Stimulated activated CD8-positive, alpha-beta memory T cell treated with anti-CD3 and anti-CD28 coated beads, Interleukin-15, amount 100 ng/mL, for 24 hours (primary cell): ENCODE measurements at places on chromosomes 3 and 15.

- no peak for DNase-seq
Observed at GRCh38 chr15:77118882-77119321, 48.0 kb upstream of the TSPAN3 start.

- DNase-seq = no peak
Observed at GRCh38 chr15:58203537-58203936, 65.4 kb downstream of the AQP9 start.

DNA sequence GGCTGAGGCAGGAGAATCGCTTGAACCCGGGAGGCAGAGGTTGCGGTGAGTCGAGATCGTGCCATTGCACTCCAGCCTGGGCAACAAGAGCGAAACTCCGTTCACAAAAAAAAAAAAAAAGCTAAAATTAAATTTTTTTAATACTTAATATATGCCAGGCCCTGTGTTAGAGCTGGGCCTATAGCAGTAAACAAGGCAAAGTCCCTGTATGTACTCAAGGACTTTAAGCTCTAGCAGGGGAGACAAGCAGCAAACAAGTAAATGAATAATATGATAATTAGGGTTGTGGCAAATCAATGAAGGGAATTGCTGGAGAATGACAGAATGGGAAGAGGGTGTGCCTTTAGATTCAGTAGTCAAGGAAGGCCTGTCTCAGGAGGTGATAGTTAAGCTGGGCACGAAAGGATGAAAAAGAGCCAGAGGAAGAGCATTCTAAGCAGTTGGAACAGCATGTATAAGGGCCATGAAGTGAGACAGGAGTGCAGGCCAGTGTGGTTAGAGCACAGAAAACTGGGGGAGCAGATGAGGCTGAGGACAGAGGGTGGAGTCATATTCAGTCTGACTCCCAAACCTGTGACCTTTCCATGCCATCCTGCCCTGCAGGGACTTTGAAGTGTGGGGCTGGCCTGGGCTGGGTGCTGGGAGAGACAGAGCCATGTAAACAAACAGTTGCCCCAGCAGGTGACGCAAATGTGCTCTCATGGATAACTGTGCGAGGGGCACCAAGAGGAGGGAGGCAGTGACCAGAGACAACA, 6.6 kb upstream of the RAF1 start:
- DNase-seq = no peak

DNA sequence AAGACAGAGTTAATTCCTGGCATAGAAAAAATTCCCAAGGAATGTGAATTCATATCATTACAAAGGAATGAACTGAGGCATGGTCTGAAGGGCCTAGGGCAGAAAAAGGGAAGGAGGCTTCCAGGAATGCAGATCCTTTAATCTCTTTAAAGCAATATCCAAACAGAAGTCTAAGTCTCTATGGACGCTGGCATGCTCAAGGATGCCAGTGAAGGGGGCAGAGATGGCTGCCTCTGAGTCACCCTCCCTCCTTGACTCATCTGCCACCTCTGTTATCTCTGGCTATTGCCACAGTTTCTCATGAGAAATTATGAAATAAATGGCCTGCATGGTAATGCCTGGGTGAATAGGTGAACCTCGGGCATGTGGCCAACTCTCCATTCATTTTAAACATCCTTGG, 96.3 kb upstream of the BCL6 start:
- no peak for DNase-seq

GRCh38 chr15:70094690-70095311, 2.9 kb downstream of the TLE3 start:
- DNase-seq = no peak

DNA sequence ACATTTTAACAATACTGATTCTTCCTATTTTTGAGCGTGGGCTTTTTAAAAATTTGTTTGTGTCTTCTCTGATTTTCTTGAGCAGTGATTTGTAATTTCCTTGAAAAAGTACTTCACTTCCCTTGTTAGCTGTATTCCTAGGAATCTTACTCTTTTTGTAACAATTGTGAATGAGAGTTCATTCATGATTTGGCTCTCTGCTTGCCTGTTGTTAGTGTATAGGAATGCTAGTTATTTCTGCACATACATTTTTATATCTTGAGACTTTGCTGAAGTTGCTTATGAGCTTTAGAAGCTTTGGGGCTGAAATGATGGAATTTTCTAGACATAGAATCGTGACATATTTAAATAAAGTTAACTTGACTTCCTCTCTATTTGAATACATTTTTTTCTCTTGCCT, 582.8 kb upstream of the BCHE start:
- DNase-seq = no peak

- DNase-seq = no peak
Observed at GRCh38 chr3:47161983-47162696, 1.8 kb downstream of the SETD2 start.

DNA sequence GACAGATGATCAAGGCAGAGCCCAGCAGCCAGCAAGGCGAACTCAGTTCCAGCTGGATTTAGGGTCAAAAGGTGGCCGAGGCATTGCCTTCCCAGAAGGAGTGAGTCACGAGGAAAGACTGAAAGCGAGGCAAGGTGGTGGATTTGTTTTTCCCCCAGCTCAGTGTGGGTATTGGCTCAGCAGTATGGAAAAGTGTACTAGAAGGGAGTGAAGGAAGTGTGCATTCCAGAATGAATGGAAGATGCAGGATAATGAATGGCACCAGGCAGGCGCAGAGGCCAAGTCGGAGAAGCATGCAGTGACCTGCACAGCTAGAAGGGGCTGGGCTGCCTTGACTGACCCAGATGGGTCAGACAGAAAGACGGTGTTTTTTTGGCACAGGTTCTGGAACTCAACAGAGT, 46.3 kb downstream of the FOXP1 start:
- DNase-seq = no peak

GRCh38 chr15:23690450-23690852, 3.3 kb upstream of the NDN start:
- DNase-seq = no peak

- no peak for DNase-seq
Observed at GRCh38 chr15:43930079-43930478, 103.3 kb downstream of the WDR76 start.

DNA sequence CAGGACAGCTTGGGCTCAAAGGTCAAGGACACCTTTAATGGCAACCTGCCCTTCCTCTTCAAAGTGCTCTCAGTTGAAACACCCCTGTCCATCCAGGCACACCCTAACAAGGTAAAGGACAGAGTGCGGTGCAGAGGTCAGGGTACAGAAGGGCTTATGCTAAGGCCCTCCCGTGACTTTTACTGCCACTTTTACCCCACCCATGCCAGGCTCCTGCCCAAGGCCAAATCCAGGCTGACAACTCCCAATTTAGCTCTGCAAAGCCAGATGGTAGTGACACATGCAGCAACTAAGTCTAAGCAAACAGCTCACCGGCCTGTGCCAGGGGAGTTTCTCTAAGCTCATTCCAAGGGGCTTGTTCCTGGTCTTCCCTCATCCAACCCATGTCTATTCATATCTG, 1.6 kb downstream of the MPI start:
- no peak for DNase-seq

DNA sequence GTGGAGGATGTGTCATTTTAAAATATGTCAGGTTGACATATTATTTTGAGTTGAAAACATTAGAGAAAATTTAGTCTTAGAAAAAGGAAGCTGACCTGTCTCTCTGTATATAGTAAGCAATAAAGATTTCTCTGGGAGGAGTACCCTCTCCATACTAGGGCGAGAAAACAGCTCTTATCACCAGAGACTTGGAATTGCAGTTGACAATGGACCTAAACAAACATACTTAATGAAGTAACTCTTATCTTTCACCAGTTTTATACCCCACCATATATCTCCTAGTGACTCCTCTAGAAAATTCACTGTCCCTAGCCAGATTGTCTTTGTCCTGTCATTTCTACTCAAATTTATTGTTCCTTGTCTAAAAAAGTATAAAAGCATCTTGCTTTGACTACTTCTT, 7.2 kb upstream of the GATM start:
- DNase-seq = no peak

- DNase-seq = no peak
Observed at GRCh38 chr15:52498706-52499105, 30.0 kb downstream of the MYO5A start.

DNA sequence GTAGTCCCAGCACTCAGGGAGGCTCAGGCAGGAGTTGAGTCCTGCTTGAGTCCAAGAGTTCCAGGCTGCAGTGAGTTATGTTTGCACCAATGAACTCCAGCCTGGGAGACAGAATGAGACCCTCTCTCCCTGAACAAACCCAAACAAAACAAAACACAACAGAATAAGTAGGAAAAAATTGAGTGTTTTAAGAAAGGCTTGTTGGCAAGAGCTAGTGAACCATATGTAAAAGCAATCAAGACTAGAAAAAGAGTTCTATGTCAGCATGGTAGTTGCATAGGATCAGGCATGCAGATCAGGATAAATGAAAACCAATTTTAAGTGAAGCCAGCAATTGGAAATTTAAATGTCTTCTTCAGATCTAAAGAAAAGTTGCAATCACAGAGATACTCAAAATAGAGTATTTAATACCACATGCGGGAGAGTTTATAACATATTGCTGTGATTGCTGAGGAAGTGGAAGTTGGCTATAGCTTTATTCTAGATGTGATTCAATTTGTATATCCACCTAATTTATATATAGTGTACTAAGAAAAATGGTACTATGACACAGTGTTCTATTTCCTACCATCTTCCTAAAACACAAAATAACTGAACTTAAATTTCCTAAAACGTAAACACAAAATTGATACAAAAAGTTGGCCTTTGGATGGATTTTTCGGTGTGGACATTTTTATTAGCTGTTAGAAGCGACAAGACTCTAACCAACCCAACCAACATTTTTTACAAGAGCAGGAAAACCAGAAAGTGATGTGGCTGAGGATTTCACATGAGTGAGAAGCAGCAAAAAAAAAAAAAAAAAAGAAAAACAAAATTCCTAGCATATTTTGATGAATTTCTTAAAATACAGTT, 101.9 kb upstream of the ROBO1 start:
- DNase-seq = no peak

- DNase-seq = no peak
Observed at GRCh38 chr3:160022068-160022467, 33.4 kb downstream of the IL12A start.

DNA sequence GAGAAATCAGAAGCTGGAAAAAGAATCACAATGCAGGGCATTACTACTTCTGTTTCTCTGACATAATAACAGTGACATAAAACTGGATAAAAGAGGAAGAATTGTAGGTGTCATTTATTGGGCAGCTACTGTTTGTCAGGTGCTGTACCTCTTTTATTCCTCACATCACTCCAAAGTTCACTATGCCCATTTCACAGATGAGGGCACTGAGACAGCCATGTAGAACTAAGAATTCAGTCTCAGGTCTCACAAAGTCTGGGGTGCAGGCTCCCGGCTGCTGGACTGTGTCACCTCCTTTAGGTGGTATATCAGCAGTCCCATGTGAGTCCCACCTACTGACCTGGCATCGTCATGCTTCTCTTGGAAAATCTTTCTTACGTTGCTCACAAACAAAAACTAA, 20.8 kb downstream of the TMEM212 start:
- no peak for DNase-seq

- DNase-seq = no peak
Observed at GRCh38 chr3:78666470-78666800, 1101.4 kb downstream of the ROBO1 start.

GRCh38 chr3:81503026-81503425, 258.4 kb downstream of the GBE1 start:
- DNase-seq = no peak

DNA sequence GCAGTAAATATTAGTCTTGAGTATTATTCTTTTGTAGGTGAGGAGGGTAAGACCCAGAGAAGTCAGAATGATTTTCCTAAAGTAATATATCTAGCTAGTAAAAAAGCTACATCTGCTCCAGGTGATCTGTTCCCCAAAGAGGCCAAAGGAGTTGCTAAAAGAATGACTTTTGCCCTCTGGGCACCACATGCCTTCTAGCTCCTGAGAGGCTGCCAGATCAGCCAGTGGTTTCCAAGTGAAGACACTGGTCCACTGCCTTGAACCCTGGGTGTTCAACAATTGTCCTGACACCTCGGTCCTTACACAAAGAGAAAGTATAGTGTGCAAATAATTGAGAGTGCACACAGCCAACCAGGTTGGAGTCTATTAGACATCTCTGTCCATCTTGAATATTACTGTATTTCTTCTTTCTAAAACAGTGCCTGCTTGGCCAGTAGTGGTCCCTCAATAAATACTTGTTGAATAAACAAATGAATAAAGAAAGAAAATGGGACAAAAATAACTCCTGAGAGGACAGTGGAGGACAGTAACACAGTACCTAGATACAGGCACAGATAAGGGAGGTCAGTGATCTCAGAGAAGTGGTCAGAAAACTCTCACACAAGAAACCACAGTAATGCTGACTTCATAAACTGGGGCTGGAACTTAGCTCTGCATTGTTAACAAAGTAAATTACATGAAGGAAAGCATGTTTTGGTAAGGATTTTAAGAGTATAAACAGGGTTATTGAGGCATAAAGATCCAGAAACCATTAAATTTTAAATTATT, 56.6 kb upstream of the CSTA start:
- DNase-seq = no peak

DNA sequence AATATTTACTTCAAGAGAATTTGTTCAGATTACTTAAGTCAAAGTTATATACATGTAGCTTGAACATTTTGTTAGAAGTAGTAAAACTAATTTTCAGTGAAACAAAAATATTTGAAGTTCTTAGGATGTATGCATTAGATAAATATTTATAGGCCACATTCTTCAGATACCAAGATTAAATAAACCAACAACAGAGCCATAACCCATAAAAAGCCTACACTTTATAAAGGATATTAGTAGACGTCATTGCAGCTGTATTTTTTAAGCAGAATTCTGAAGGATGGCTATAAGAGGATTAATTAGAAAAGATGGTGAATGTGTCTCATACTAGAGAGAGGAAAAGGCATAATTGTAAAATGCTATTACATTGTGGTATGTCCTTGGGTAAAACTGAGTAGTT, 449.7 kb upstream of the ALCAM start:
- DNase-seq = no peak

- DNase-seq = no peak
Observed at GRCh38 chr3:23192816-23193215, 10.3 kb upstream of the UBE2E2 start.
